ENCODE measurements at places on chromosomes 13 and 19.

GRCh38 chr13:46679369-46680120 lies 117.4 kb downstream of the ESD start:
- DNase-seq, result no peak

DNA sequence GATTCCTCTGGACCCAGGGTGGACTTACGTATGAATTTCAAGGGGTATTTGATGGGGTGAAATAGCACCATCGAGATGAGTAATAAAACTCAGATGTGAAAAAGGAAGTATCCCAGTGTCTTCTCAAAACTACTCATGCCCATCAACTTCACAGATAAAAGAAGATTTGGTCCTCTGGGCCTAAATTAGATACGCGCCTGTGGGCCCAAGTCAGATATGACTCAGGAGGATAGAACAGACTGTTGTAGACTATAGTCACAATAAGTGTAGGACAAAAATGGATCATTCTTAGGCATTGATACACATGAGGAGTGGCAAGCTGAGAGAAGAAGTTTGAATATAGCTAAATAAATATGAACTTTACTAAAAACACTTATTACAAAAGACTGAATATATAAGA lies 2438.8 kb downstream of the PCDH9 start:
- no peak for DNase-seq

GRCh38 chr13:22017226-22017625 lies 346.4 kb downstream of the FGF9 start:
- peak; percentile 21 for DNase-seq

DNA sequence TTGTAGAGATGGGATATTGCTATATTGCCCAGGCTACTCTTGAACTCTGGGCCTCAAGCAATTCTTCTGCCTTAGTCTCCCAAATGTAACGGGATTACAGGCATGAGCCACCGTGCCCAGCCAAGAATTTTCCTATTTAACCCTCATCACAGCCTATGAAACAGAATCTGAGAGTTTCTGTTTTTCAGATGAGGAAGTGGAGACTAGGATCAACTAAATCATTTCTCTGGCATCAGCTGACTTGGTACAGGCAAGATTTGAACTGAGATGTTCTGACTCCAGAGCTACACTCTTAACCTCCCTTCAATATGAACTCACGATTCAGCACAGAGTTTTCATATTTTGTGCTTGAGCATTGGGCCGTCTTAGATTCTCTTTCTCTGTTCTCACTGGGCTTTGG lies 8.1 kb downstream of the ZNF460 start:
- DNase-seq, result no peak

DNA sequence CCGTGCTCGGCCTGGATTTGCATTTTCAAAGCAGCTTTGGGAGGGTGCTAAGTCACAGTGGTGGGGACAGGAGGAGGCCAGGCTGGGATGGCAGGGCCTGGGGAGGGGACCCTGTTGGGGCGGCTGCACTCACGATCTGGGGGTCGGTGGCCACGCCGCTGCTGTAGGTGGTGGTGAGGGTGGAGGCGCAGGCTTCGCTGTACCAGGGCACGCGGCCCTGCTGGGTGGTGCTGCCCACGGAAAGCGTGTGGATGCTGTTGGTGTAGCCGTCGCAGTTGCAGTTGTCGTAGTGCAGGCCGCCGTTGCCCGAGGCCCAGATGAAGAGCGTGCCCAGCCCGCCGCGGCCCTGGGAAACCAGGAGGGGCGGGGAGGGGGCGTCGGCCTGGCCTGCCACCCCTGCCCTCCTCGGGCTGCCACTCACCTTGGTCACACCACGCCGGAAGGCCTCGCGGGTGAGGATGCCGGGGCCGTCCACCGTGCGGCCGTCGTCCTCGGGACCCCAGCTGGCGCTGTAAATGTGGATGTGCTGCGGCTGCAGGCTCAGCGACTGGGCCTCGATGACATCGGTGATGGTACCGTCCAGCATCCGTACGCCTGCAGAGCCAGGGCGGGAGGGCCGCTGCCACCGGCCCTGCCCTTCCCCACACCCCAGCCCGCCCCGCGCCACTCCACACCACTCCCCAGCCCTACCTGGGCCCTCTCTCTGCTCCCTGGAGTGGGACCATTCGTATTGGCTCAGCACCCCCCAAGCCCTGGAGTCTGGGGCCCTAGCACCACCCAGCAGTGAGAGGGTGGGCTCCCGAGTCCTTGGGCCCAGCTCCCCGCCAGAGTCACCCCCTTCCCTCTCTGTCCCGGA lies 3.2 kb downstream of the PCSK4 start:
- DNase-seq, result no peak

All from hematopoietic multipotent progenitor cell treated with erythropoietin and hydrocortisone succinate and interleukin-3 and kit ligand, for 6 days (in vitro differentiated cells).